ENCODE measurements at places on chromosomes 3 and 15. TPM values are rescaled to one million over a fixed set of nuclear protein-coding genes. Genes with fewer than 3 reads are reported as not detected.

Gene A4GNT
- not detected for total RNA-seq

Gene SHF
- total RNA-seq = 34.6 TPM

Gene GOLGA8R
- total RNA-seq = 8.0 TPM

Gene FAM240A
- total RNA-seq = not detected

Gene PIF1
- total RNA-seq = 10.8 TPM

Gene ARHGEF26
- total RNA-seq = 6.2 TPM

Gene PLCH1
- total RNA-seq = 1.3 TPM

Gene STXBP5L
- 1.7 TPM for total RNA-seq

Gene FRMD5
- 2.3 TPM for total RNA-seq

Gene STAB1
- 0.66 TPM for total RNA-seq

Gene PARL
- 57.4 TPM for total RNA-seq

Gene GBE1
- total RNA-seq = 10.8 TPM

Gene TFDP2
- 109 TPM for total RNA-seq

Gene SCAANT1
- total RNA-seq = not detected

Gene GOLGA6B
- total RNA-seq = 0.18 TPM

Gene ATP1B3
- 139 TPM for total RNA-seq

Gene EPHB1
- 1.3 TPM for total RNA-seq

Gene CACNA1D
- total RNA-seq = 2.8 TPM

Gene PLSCR5
- not detected for total RNA-seq

Gene SLC27A2
- 3.2 TPM for total RNA-seq

Gene GABRB3
- 3.4 TPM for total RNA-seq

Gene RYK
- 93.1 TPM for total RNA-seq

Gene CTXN2
- 0.25 TPM for total RNA-seq

Gene DENND6A
- total RNA-seq = 41.8 TPM

Gene DLL4
- total RNA-seq = 0.31 TPM

Gene EPB42
- 0.13 TPM for total RNA-seq

Gene PGBD4
- 1.5 TPM for total RNA-seq

Gene SLC6A1
- total RNA-seq = not detected

Gene PRSS50
- 4.8 TPM for total RNA-seq

All from mesothelial cell of epicardium (in vitro differentiated cells).